ENCODE measurements at places on chromosomes 4 and X.

GRCh38 chr4:167838686-167839085 lies 253.7 kb upstream of the ANXA10 start:
- no peak for DNase-seq

- no peak for DNase-seq
These were observed 209.0 kb downstream of the SCFD2 start for GRCh38 chr4:53156896-53157295.

DNA sequence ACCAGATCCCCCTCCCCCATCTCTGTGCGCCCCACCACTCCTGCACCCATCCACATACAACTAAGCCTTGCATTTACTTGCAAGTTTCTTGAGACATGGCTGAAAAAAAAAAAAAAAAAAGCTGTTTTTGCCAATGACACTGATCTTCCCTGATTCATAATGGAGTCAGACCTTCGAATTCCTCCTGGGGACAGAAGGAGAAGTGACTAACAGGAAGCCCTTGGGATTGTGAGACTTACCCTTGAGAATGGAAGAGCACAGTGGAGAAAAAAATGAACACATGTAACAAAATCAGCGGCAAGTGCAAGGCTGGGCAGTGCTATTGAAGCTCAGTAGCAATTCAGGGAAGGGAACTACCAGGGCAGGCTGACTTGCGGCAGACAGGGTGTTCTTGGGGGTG lies 288.4 kb downstream of the BCOR start:
- no peak for DNase-seq

- no peak for DNase-seq
These were observed 144.9 kb downstream of the FNIP2 start for GRCh38 chr4:158913766-158914165.

DNA sequence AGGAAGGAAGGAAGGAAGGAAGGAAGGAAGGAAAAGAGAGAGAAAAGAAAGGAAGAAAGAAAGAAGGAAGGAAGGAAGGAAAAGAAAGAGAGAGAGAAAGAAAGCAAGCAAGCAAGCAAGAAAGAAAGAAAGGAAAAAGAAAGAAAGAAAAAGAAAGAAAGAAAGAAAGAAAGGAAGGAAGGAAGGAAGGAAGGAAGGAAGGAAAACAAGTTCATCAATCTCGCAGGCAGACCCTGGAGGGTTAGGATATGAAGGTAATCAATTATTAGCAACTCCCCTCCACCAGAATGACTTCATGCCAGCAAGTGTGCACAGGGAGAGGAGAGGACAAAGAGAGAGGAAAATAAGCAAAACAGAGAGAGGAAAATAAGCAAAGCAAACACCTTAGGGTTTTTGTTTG lies 80.2 kb downstream of the MTNR1A start:
- DNase-seq: no peak

- DNase-seq: no peak
These were observed 102.6 kb downstream of the IL1RAPL2 start for GRCh38 chrX:104668550-104668949.

DNA sequence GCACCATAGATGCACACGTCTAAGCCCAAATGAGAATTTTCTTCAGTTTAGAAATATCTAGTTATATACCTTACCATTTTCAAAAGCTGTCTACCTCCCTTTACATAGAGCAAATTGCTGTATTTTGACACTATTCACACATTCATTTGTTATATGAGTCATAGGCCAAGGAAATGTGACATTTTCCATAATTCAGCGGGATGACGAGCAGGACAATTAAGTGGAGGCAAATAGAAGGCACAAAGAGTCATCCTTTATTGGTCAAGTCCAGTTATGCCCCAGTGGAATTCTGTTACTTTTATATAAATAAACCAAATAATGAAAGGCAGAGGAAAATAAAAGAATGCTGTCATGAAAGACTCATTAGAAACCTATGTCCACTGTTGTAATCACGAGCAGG lies 27.9 kb downstream of the FGF13 start:
- DNase-seq: no peak

GRCh38 chr4:154984148-154984547 lies 203.1 kb downstream of the RBM46 start:
- no peak for DNase-seq

DNA sequence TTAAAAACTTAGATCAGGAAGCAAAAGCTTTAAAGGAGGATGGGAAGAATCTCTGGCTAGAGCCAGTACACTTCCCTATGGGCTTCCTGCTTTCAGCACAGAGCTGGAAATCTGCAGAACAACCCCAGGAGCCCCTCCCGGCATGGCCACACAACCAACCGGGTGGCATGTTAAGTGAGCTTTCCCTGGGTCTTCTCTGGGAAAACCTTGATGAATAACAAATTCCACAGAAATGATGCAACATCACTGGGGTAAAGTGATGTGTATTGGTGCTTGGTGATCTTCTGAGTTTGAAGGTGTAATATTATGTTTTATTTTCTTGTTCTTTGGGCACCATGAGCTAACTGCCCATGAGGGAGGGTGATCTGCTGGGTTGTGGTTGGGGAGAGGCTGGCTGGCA lies 22.1 kb downstream of the NHS start:
- DNase-seq: no peak

GRCh38 chr4:159197260-159197884 lies 94.5 kb downstream of the RAPGEF2 start:
- no peak for DNase-seq

- DNase-seq: peak; percentile 73
These were observed 2.3 kb downstream of the ZNF827 start for GRCh38 chr4:145936142-145936996.

DNA sequence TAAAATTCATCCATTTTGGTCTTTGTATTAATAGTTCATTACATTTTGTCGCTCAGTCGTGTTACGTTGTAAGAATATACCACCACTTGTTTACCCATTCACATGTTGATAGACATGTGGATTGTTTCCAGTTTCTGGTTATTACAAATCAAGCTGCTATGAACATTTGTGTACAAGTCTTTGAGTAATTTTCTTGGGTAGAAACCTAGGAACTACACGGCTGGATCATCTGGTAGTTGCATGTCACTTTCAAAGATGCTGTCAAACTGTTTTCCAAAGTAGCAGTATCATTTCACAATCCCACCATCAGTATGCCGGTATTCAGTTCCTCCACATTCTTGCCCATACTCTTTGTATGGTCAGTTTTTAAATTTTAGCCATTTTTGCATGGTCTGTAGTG lies 98.0 kb downstream of the GASK1B start:
- no peak for DNase-seq

DNA sequence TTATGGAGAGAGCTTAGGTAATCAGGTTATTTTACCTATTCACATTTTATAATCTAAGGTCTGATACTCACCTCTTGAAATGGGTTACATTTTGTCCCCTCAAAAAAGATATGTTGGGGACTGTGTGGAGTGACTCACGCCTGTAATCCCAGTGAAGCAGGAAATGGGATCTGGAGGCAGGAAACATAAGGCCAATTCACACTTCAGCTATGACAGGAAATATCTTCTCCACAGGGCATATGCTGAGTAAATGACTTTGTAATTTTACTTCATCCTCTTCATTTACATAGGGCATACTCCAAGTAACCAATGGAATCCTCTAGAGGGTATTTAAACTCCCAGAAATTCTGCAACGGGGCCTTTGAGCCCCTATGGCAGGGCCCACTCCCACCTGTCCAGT lies 54.8 kb upstream of the ZMAT1 start:
- DNase-seq: no peak

DNA sequence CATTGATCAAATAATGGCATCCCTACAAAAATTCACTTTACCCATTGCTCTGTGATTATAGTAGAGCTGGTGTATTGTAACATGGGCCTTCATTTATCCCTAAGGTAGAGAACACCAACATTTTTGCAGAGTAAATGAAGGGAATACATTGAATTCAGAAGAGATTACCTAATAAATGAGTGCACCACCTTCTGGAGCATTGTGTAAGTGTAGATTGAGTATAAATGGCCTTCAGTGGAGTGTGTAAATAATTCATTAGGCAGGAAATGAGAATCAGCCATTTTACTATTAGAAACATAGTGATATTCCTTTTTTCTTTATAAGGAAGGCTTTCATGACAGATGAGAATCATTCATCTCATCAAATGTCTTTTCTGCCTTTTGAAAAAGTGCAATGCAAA lies 155.8 kb downstream of the FAM47B start:
- DNase-seq: no peak

DNA sequence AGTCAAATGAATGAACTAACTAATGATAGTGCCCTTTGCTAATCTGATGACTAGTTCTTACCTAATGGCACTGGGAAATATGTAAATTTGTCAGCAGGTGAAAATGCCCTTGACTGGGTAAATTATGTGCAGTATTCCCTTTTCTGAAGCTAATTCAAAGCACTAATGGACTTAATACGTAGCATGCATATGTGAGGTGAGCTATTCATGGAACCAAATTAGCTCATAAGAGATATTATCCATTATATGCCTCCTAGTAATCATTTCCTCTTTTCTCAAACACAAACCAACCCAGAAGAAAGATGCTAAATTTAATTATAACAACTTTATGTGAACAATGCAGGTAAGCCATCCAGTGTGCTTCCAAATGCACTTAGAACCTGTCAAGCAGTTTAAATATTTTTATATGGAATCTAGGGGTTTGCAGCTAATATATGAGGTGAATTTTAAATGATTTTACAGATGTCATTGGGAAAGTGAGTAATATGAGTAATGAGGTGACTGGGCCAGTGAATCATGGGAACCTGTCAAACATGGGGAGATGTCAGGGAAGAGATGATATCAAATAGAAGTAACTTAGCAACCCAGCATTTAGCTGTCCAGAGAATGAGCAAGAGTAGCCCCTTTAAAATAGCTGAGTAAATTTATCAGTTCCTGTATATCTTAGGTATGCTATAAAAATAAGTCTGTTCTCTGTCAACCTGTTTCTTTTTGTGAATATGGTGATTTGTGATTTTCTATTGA lies 315.0 kb downstream of the AFF2 start:
- no peak for DNase-seq

- DNase-seq: no peak
These were observed 230.1 kb downstream of the SHROOM3 start for GRCh38 chr4:76665153-76665552.

- DNase-seq: no peak
These were observed 78.8 kb downstream of the PDGFC start for GRCh38 chr4:156892805-156893204.

DNA sequence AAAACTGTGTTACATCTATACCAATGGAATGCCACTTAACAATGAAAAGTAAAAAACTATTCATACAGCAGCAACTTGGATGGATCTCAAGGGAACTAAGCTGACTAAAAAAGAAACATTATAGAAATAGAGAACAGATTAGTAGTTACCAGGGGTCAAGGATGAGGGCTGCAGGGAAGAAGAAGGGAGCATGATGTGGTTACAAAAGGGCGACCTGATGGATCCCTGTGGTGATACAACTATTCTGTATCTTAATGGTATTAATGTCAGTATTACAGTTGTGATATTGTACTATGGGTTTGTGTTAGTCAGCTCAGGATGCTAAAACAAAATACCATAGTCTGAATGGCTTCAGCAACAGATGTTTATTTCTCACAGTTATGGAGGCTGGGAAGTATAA lies 190.7 kb downstream of the ZNF674 start:
- no peak for DNase-seq

- DNase-seq: no peak
These were observed 1687.5 kb downstream of the STIM2 start for GRCh38 chr4:28548136-28548535.

DNA sequence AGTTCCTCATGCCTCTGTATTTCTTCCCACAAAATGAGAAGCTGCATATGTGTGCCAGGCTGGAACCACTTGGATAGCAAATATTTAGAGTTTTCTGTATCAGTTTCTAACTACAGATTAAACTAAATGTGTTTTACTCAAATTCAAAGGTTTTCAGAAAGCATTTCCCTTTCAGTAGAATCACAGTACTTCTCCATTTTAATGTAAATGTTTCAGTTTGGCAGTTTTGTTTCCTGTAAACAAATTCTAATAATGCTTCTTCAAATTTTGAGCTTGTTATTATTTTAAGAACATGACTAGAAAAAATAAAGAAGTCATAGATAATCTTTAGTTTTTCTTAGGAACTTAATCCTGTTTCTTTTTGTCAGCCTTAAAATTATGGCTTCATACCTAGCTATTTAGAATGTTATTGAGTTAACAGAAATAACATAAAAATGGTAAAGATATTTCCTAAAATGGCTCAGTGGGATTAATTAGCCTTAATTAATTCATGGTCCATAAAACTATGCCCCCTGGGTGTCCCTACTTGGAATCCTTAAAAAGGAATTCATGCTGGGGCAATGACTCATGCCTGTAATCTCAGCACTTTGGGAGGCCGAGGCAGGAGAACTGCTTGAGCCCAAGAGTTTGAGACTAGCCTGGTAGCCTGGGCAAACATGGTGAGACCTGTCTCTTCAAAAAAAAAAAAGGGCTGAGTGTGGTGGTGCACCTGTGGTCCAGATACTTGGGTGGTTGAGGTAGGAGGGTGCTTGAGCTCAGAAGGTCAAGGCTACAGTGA lies 83.8 kb upstream of the GPR34 start:
- no peak for DNase-seq

GRCh38 chr4:101307899-101308298 lies 39.4 kb downstream of the PPP3CA start:
- no peak for DNase-seq

DNA sequence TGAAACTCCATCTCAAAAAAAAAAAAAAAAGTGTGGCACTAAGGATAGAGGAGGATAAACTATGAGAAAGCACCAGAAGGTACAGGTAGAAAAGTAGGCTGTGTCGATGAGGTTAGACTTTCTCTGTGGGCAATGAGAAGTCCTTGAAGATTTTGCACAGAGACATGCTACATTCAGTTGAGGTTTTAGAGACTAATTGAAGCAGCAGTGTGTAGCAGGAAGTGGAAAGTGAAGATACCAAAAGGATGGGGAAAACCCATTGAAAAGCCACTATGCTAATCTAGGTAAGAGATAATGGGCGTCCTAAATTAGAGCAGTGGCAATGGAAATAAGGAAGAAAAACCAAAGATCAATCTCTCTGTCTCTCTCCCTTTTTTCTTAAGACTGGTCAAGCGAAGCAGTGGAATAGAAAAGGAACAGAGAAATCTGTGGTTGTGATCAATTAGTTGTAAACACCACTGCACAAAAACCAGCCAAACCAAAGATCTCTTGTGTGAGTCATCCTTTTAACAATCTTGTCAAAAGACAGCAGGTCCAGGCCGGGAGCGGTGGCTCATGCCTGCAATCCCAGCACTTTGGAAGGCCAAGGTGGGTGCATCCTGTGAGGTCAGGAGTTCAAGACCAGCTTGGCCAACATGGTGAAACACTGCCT lies 3.5 kb downstream of the SPINK2 start:
- DNase-seq: peak; percentile 39

GRCh38 chr4:141309874-141310273 lies 89.2 kb downstream of the ZNF330 start:
- DNase-seq: no peak

DNA sequence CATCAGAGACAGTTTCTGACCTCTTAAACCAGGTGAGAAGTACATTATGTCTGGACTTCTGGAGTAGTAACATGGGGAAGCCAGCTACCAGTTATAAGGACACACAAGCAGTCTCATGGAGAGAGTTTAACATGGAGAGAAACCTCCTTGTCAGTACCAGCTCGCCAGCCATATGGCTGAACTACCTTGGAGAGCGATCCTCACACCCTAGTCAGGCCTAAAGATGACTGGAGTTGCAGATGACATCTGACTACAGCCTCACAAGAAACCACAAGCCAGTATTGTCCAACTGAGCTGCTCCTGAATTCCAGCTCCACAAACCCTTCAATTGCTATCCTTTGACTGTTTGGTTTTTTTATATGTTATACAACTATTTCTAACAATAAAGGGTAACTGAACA lies 49.8 kb downstream of the PDHA2 start:
- no peak for DNase-seq
